Stimulated activated CD8-positive, alpha-beta memory T cell treated with anti-CD3 and anti-CD28 coated beads, Interleukin-4, amount 100 ng/mL, for 1 hour (primary cell): ENCODE measurements at places on chromosomes 2 and 18.
A peak's percentile ranks its signal among the peaks of the same experiment; 100 is the strongest.

DNA sequence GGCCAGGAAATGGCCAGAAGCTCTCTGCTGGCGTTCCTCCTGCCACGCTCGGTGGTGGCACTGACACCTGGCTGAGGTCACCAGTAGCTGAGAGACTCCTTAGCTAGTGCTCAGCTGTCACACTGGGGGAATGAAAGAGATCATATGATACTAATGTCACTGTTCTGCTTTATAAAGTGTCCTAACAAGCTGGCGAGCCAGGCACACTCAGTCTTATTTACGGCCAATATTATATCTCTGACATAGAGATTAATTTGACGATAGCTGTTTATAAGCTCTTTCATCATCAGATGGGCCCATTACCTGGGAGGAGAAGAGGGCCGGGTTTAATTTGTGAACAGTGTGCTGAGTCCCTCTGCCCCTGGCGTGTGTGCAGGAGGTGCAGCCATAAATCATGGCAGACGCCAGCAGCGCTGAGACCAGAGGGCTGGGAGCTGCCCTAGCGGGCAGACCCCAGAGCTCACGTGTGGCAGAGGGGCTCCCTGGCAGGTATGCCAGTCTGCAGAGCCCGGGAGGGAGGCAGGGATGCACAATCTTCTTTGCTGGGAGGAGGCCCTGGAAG, 246.5 kb downstream of the HAUS1 start:
- DNase-seq = no peak

GRCh38 chr2:138468617-138469016, 33.0 kb upstream of the SPOPL start:
- no peak for DNase-seq

- DNase-seq = peak; percentile 58
These were observed 3.0 kb upstream of the PLEK start for GRCh38 chr2:68362069-68362468.

DNA sequence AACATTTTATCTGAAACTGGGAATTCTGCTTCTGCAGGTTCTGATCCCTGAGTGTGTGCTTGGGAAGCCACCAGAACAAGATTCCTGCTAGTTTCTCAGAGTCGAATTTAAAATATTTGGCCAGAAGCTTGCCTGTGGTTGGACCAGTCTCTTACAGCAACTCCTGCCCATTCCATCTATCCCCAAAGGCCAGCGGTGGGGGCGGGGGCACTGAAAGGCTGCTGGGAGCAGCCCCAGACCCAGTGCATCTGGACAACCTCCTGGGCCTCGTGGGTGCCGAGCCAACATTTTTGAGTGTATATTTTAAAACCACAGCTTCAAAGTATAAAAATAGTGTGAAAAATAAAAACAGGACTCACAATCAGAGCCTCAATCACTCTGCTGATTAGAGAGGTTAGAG, 38.6 kb upstream of the ZFP36L2 start:
- DNase-seq = no peak

DNA sequence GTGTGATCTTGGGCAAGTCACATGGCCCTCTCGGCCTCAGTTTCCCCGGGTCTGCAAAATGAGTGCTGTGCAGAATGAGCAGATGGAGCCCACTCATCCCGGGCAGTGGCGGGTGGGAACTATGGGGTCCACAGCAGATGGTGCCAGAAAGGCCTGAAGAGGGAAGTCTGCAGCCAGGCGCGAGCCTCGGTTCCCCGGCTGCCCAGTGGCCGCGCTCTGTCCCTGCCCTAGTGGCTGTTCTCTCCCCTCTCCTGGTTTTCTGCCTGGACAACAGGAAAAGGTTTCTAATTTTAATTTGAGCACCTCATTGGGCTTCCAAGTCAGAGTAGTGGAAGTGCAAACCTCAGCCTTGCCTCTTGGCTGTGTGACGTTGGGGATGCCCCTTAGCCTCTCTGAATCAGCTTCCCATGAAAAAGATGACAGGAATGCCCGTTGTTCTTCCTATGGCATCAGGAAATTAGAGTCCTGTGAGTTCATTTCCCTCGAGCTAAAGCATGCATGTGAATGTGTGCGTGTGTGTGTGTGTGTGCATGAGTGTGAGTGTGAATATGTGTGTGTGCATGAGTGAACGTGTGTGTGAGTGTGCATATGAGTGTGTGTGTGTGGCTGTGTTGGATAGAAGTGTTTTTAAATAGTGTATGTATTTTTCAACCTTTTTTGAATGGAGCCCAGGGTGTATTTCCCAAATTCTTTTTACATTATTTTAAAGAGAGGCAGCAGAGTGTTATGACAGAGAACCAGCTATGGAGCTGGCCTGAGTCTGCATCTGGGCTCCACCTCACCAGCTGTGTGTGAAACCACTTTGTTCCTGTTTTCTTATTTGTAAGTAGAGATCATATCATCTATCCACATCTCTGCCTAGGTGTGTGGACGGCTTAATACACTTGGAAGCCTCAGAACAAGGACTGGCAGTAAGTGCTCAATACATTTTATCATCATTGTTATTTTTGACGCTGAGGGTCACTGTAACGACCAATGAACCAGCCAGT, 41.3 kb downstream of the RRM2 start:
- DNase-seq = no peak

GRCh38 chr2:209423562-209424198, at the start of gene MAP2:
TSS of gene MAP2 (plus strand) at chr2:209424047. CDS start at chr2:209653171, 229,124 bp downstream.
- DNase-seq = peak; percentile 8

DNA sequence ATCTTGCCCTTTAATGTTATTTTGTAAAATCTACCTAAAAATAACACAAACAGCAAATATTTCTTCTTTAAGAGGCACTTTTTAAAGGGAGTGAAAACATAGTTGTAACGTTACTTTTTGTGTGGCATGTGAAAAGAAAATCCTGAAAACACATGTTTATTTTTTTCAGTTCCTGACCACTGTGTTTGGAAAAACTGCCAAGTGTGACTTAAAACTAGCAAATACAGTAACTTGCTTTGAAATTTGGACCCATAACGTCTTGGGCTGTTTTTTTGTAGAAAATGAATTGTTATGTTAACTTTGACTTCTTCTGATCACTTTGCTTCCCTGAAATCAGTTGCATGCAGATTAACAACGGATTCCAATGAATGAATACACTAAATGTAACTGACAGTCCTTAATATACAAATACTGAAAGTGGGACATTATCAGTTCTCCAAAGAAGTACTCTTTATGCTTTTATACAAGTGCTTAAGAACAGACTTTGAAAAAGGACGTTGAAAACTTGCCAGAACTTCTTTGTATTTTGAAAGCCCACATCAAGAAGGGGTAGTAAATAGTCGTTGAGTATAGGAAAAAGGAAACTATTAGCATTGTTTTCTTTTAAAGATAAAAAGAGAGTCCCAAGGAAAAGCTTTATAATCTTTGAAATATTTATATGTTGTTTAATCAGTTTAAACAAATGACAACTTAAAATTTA, 96.1 kb upstream of the ZEB2 start:
- no peak for DNase-seq

- no peak for DNase-seq
These were observed 61.7 kb downstream of the ZAP70 start for GRCh38 chr2:97775074-97775473.
